ENCODE measurements at places on chromosomes 12 and 14.

DNA sequence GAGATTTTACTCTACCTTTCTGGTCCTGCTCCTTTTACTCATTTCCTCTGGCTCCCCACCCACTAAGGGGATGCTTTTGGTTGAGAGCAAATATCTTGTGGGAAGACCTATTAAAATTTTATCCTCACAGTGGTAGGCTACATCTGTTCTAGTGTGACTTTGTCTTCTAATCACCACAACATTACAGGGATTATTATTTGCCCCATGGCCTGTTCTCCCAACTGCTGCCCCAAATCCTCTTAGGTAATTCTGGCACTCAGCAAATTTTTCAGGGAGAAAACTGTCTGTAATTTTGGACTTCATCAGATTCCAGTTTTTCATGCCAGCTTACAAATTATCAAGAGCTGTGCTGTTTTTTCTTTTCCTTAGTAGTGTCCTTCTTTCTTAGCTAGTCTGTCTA lies 172.3 kb downstream of the GPHN start:
- DNase-seq = no peak

DNA sequence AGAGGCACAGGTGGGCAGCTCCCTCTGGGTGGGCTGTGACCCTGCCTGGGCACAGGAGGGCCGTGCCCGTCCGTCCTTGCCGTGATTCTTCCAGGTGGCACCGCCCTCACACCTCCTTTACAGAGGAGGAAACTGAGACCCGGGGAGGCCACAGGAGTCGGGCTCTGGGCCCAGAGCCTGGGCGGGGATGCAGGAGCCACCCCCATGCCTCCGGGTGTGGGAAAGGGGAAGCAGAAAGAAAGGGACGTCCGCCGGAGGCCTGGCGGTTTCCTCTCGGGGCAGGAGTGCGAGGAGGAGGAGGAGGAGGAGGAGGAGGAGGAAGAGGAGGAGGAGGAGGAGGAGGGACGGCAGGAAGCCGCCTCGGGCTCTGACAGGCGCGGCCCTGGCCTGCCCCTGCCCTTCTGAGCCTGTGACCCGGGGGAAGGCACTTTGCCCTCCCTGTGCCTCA lies 23.0 kb downstream of the SH2B3 start:
- DNase-seq = no peak

- no peak for DNase-seq
Measured at GRCh38 chr12:75870878-75871277, 160.7 kb downstream of the PHLDA1 start.

- DNase-seq = no peak
Measured at GRCh38 chr12:125387206-125387605, 322.0 kb downstream of the AACS start.

DNA sequence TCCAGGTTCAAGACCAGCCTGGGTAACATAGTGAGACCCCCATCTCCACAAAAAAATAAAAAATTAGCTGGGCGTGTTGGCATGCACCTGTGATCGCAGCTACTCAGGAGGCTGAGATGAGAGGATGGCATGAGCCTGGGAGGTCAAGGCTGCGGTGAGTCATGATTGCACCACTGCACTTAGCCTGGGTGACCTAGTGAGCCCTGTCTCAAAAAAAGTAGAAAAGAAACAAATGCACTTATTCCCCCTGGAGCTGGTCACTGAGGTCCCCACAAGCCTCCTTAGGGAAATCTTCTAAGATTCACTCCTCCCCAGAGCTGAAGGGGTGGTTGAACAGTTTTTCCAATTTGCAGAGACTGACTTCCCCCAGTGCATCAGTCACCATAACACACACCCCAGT lies 1.6 kb downstream of the CD9 start:
- no peak for DNase-seq

- DNase-seq = no peak
Measured at GRCh38 chr14:81247271-81247766, 26.6 kb upstream of the GTF2A1 start.

DNA sequence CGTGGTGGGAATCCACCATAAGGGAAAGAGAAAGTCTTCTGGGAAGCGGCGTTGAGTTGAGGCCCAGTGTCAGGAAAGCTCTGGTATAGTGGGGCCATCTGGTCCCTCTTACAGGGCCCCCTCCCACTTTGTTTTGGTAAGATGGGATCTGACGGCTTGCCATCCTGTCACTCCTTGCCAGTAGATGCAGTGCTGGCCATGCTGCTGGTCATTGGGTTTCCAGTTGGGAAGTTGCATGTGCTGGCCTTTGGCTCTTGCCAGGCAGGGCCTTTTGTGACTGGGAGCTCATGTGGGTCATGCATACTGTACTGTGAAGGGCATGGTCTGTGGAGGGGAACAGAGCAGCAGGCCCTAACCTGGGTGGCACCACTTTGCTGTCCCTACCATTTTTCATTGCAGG lies 3.8 kb downstream of the TRAF3 start:
- DNase-seq = no peak
